Stimulated activated CD4-positive, alpha-beta T cell treated with anti-CD3 and anti-CD28 coated beads, Interleukin-2, amount 100 ng/mL, for 4 hours (primary cell): ENCODE measurements at places on chromosomes 11 and 22.

DNA sequence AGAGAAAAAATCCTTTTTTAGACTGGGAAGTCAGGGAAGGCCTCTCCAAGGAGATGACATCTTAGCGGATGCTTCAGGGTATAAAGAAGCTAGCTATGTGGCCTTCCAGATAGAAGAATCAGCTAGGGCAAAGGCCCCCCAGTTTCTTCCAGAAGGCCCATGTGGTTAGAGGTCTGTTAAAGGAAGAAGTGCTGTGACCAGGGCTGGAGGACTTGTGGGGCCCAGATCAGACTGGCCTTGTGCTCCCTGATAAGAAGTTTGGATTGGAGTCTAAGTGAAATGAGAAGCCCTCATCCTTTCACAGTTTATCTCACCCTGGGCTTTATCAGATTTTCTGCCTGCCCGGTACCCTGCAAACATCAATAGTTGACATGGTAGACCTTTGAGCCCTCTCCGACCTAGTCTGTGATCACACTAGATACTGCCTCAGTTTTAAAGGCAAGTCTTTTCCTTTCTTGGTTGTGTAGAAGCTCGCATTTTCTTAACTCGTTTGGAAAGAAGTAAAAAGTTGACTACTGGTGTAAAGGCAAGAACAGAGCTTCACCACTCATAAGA is 7.8 kb downstream of the AMPD3 start:
- DNase-seq, result no peak

DNA sequence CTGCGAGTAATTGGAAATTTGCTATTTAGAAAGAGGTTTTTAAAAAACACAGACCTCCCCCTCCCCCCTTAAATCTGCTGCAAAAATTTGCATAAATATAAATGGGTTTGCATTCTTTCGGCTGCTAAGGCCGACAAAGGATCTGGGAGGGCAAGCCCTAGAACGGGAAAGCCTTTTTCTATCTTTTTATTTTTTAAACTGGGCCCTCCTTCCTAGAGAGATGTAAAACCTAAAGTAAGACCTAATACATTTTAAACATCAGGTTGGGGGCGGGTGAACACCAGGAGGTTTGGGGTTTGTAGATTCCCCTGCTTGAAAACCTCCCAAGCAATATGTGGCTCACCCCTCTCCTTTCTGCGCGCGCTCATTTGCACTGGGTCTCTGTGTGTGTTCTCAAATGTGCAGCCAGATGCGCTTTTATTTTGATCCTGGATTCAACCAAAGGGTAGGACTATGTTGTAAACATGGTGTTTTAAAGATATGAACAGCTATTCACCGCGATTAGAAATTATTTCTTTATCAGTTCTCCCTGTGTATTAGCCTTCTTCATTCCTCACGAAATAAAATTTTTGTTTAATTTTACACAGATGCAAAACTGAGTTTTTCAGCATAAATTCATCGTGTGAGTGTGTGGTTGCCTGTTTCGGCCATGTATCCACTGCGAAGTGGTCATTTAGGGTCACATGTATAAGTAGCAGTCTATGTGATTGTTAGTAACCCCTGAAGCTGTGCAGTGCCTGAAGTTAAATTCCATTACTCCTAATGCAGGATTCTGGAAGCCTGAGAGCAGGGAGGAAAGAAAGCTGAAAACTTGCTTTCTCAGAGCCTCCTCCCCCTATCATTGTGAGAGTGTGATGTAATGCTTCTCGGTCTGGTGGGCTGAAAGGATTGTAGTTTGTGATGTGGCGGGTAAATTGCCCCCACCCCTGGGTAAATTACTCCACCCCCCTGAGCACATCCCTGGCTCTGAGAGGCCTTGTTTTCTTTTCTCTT is 988 bp downstream of the TNRC6B start:
- DNase-seq, result no peak

- no peak for DNase-seq
Observed at GRCh38 chr22:27086080-27087044, 429.0 kb downstream of the MIAT start.

- DNase-seq, result no peak
Observed at GRCh38 chr11:61141601-61142028, 19.6 kb downstream of the VPS37C start.

DNA sequence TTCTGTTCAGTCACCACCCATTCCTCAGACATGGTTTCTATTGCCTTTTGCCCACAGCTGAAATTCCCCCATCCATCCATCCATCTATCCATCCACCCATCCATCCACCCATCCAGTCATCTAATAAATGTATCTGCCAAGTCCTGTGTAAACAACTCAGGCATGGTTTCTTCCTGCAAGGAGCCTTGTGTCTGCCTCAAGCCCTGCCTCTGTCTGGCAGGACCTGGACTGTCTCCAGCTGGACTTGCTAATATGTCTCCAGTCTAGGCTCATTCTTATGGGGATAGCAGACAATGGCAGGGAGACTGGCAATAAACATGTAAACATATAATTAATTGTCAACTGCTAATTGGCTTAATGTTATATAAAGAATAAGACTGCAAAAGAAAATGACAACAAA is 64.7 kb upstream of the AMPD3 start:
- no peak for DNase-seq

DNA sequence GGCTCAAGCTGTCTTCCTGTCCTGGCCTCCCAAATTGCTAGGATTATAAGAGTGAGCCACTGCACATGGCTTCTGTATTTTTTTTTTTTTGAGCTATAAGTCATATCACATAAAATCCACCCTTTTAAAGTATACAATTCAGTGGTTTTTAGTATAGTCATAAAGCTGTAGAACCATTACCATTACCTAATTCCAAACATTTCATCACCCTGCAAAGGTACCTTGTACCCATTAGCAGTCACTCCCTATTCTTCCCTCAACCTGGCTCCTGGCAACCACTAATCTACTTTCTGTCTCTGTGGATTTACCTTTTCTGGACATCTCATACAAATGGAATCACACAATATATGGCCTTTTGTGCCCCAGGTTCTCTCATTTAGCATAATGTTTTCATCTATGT is 84.5 kb downstream of the MTMR3 start:
- DNase-seq, result no peak

- DNase-seq, result no peak
Observed at GRCh38 chr22:21101877-21102638, 56.3 kb downstream of the LRRC74B start.

DNA sequence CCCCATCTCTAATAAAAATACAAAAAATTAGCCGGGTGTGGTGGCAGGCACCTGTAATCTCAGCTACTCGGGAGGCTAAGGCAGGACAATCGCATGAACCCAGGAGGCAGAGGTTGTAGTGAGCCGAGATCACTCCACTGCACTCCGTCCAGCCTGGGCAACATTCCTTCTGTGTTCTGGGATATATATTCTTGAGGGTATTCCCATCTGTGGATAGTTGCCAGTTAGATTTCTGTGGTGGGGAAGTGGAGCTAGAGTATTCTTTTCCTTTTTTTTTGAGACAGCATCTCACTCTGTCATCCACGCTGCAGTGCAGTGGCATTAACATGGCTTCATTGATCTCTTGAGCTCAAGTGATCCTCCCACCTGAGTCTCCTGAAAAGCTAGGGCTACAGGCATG is 9.1 kb upstream of the ZNF74 start:
- no peak for DNase-seq

DNA sequence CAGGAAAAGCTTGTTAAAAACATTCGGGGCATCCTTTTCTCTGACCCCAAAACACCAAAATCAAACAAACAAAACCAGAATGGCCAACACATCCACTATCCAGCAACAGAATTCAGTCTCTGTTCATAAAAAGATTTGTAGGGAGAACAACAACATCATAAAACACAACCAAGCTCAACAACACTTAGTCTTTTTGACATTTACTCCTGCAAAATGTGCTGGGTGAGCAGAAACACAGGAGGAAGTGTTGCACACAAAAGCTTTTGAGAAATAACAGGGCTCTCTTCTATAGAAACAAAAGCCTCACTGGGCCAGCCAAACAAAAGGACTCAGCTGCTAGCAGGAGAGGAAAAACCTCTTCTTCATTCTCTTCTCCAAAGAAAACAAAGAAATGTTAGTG is 736.0 kb upstream of the CCDC90B start:
- DNase-seq, result no peak
